ENCODE measurements at places on chromosomes 5 and 9.

DNA sequence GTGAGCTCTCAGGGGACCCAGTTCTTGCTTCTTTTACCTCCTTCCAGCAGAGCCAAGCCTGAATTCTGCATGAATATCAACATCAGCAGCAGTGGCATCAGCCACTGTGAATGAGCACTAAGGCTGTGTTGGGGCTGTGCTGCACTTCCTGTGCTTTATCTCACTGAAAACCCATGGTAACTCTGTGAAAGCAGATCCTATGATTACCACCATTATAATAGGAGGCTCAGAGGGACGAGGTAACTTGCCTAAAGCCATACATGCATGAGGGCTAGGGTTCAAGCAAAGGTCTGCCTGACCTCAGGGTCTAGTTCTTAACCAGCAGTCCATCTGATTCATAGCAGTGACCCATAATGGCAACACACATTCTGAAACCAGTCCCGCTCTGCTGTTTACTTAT lies 60.5 kb upstream of the RAPGEF1 start:
- DNase-seq = no peak

GRCh38 chr5:126741361-126741760 lies 35.6 kb upstream of the LMNB1 start:
- DNase-seq = no peak

GRCh38 chr9:29556317-29556716 lies 1983.0 kb upstream of the C9orf72 start:
- no peak for DNase-seq

DNA sequence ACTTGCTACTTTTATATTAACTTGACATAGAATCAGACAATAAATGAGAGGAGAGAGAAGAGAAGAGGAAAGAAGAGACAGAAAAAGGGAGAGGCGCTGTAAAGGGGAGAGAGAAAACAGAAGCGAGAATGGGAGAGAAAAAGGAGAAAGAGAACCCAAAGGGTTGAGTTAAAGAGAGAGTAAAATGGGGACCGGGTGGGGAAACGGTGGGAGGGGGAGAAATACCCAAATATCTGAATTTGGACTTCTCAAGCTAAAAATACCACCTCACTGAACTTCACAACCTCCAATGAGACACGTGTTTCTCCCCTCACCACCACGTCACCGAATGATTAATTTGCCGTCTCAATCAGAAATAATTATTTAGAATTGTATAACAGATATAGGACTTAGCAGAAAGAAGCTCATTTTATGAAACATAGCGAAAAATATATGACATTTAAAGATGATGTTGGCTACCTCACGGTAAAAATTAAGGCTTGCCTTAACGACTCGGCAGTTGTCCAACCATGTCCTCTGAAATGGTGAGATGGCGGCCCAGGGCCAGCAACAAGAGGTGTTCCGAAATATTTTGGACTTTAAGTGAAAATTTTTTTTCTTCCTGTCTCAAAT lies 204.1 kb downstream of the MEF2C start:
- no peak for DNase-seq

GRCh38 chr5:15439801-15440200 lies 60.2 kb upstream of the FBXL7 start:
- no peak for DNase-seq

Data from activated T-cell treated with anti-CD3 and anti-CD28 coated beads for 1 hour (primary cell).